Lung microvascular endothelial cell (primary cell): ENCODE measurements at places on chromosomes 5 and 9. TPM values are rescaled to one million over a fixed set of nuclear protein-coding genes. Genes with fewer than 3 reads are reported as not detected.
A peak's percentile ranks its signal among the peaks of the same experiment; 100 is the strongest.

DNA sequence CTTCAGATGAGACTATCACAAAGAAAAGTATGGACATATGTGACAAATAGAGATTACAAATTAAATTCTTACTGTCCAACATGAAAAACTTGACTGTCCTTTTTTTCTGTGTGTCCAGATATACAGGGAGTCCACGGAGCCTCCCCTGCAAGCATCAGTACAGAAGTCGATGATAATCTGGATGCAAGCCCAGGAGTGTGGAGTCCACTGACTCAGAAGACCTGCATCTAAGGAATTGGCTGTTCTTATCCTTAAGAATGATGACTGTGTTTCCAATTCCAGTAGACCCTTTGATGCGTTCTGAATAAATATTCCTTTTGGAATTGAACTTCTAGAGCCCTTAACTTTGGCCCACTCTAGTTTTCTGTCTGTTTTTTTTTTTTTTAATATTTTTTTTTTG, 56.7 kb upstream of the TAF11L2 start:
- no peak for DNase-seq

GRCh38 chr9:75814667-75815066, 75.8 kb upstream of the PCSK5 start:
- no peak for DNase-seq

Gene ZNF454
- 0.22 and 1.2 TPM in 2 replicates for total RNA-seq

Gene SH3TC2
- total RNA-seq, result 4.0 and 15.0 TPM in 2 replicates

DNA sequence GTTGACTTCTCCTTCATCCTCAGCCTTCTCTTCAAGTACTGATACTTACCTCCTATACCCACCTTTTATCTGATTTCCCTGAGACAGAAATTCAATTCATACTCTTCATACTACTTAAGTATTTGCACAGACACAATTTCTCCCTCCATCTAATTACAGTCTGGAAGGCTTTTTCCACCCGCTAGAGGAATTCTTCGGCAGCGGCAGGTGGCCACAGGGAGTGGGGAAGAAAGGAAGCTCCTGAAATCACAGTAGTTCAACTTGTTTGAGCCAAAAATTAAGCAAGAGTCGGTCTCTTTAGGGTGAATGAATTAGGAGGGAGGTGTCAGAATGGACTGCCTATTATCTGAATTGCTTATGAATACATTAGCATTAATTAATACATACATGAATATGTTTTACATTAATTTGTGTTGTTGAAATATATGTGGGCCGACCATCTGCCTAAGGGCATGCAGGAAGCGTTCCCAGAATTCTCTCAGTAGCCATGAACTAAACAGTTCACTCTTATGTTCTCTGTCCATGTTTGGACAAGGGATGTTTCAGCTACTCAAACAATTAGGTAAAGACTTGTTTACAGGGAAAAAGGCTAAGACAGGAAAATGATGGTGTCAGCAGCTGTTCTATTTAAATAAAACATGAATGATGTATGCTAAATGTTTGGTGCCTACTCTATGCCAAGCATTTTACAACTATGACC, 101.4 kb upstream of the SMARCA2 start:
- no peak for DNase-seq

DNA sequence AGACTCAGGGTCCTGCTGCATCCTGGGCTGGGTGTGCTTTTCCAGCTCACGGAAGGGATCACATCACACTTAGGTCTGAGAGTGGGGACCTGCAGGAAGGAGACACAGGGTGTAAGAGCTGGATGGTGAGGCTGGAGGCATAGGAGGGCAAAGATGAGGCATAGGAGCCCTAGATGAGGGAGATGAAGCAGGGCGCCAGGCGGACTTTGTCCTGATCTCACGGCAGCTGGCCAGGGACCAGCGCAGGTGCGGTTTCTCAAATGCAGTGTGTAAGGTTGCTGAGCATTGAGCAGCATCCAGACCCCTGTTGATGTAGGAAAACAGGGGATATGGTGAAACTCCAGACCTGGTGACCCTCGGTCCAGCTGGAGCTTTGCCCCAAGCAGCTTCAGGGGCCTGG, 156.5 kb downstream of the PSAT1 start:
- DNase-seq, result no peak

Gene RUSC2
- total RNA-seq, result 7.8 and 10.9 TPM in 2 replicates

DNA sequence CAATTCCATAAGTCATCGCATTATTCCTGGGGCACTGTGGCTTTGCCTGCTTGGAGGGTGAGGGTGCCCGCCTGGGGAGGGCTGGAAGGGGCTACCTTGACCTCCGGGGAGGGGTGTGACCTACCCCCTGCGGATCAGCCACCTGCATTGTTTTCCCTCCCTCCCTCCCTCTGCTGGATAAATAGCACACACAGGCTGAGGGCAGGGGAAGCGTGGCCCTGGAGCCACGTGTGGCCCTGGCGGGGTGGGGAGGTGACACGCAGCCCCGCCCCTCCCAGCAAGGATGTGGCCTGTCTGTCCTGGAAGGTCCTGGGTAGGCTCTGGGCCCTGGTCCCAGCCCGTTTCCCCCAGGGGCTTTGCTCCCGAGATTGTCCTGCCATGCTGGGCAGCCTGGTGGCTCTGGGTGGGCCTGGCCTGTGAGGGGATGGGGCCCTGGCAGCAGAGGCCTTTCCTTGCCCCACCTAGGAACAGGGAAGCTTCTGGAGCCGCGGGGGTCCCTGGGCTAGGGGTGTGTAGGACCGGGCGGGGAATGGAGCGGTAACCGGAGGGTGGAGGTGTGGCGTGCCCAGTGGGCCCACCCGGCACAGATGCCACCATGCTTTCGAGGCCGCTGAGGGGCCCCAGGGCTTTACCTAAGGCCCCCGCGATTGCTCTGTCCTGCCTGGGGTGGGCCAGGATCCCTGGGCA, 33.4 kb downstream of the RXRA start:
- DNase-seq, result peak; percentile 38

GRCh38 chr9:108640230-108640629, 215.6 kb downstream of the ACTL7B start:
- no peak for DNase-seq

GRCh38 chr9:36332006-36332405, 68.1 kb downstream of the RNF38 start:
- DNase-seq, result peak; percentile 33

Gene MSX2
- not detected in 2 replicates for total RNA-seq

DNA sequence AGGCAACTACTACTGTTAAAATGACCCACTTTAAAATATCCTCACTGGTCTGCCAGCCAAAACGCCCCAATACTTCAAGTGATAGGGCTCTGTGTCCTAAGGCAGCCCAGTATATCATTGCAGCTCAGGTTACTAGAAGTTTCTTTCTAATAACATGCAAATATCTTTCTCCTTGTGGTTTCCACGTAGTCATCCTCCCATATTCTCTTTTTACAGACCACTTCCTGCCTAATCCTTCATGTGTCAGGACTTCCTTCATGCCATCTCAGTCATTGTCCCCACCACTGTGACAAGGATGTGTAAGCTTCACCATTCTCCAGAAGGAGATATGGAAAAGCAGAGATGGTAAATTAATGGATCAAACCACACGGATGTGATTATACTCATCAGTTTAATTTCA, 813.7 kb downstream of the MAT2B start:
- no peak for DNase-seq

GRCh38 chr9:99491408-99492158, 269.5 kb downstream of the SEC61B start:
- peak; percentile 2 for DNase-seq

DNA sequence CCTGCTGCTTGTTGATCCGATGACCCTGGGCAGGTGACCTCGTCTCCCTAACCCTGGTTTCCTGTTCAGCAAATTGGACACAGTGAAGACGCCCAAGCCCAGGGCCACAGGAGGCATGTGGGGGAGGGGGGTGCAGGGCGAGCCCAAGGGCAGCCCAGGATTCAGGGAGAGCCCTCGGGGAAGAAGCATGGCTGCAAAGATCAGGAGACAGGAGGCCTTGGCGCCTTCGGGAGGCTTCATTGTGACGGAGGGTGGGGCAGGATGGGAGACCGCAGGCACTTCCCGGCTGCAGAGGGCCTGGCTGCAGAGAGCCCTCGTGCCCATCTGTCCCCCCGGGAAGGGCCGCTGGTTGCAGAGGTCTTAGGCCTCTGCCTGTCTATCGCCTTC, 6.2 kb downstream of the ASS1 start:
- DNase-seq, result no peak

DNA sequence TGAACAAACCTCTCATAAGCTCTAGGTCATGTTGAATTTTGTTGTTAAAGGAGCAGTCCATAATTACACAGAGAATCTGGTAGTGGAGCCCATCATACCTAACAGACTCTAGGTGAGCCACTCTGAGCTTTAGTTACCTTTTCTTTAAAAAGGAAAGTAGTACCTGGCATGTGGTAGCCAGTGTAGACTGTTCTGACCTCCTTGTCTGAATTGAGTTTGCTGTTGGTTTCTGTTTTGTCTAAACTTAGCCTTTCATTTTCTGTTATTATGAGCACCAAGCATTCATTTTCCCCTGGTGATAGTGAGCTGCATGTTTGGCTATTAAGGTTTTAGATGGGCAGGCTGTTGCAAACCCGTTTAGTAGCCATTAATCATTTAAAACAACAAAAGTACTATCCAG, 112.2 kb downstream of the MAST4 start:
- no peak for DNase-seq

DNA sequence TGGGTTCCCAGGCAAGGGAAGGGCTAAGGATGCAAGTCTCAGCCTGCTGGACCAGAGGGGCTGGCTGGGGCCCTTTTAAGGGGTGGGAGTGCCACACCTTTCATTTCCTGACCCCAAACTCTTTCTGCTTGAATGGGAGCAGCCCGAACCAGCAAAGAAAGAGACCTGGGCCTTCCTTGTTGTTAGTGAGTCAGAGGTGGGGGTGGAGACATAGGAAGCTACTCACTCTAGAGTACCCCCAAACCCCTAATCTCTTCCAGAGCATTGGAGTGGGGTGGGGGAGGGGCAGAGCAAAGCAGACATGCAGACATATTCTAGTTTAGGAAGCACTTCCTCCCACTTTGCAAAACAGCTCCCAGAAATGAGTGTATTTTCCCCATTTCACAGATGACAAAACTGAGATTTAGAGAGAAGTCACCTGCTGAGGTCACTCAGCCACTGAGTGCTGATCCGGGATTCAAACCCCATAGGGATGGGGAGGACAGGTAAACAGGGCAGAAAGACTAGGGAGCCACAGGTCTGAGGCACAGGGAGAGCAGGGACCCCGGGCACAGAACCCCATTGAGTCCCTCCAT, 6.0 kb upstream of the AQP3 start:
- no peak for DNase-seq

DNA sequence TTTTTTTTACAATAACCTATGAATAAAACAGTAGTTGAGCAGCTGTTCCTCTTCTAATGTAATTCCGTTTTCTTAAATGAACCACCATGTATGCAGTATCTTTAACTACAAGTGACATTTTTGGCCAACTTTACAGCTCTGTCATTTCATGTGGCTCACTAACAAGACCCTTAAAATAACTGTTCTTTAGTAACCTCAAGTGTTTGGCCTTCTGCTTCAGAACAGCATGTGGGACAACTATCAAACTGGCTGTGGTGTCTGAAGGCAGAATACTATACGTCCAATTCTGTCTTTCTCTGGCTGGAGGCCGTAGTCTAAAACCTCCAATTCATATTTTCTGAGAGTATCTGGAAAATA, 391.4 kb downstream of the NNT start:
- no peak for DNase-seq

Gene TAF1L
- total RNA-seq, result under 0.01 TPM in 1 of 2 replicates, not detected in the other

Gene FST
- 7.6 and 29.0 TPM in 2 replicates for total RNA-seq

GRCh38 chr9:131190191-131190590, 64.8 kb downstream of the NUP214 start:
- DNase-seq, result no peak

GRCh38 chr5:82332886-82333615, 54.9 kb upstream of the RPS23 start:
- no peak for DNase-seq

DNA sequence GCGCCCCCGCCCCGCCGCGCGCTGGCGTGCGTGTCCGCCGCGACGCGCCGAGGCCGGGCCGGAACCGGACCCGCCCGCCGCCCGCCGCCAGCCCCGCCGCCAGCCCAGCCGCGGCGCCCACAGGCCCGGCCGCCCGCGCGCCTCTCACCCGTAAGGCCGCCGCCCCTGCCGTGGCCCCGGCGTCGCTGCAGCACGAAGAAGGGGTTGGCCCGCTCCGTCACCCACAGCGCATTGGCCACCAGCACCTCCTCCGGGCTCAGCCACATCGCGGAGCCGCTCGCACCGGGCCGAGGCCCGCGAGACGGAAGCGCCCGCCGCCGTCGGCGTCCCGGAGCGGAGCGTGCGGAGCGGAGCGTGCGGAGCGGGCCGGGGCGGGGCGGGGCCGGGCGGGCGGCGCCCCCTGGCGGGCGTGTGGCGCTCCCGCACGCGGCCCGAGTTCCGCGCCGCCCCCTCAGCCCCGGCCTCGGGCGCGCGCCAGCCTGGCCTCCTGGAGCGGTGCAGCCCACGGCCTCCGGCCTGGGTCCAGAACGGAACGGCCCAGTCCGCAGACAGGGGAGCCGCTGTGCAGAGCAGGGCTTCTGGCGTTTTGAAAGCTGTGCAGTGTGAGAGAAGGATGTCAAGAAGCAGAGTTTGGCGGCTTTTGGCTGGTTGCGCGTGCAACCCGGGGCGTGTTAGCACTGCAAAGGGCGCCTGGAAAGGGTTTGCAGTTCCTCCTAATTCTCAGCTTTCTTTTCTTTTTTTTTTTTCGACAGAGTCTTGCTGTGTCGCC, at the start of gene TBC1D9B:
TBC1D9B (minus strand) TSS at position 342 of the 769 bp plus-strand sequence; CDS start at position 266, 76 bp downstream.
- DNase-seq, result peak; percentile 71

- no peak for DNase-seq
Measured at GRCh38 chr5:164741376-164741775, 1236.0 kb downstream of the MAT2B start.

- DNase-seq, result no peak
Measured at GRCh38 chr9:33166231-33167083, 679 bp downstream of the B4GALT1 start.

Gene ITGA2
- total RNA-seq, result 24.8 and 54.3 TPM in 2 replicates

DNA sequence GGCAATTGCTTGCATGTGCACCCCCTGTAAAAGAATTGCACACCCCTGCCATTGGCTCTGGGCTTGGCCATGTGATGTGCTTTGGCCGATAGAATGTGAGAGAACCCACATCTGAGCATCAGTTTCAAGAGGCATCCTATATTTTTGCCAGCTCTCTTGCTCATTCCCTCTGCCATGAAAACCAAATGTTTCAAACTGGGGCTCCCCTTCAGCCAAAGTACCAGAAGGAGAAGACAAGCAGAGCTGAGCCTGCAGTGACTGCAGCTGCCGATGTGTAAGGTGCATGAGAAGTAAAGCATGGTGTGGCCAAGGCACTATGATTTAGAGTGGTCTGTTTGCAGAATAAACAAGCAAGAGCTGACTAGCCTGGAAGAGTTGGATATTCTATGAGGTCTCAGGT, 132.3 kb downstream of the ASTN2 start:
- no peak for DNase-seq

- DNase-seq, result no peak
Measured at GRCh38 chr5:178831049-178831448, 28.7 kb upstream of the ZNF354B start.
